ENCODE measurements at places on chromosomes 2 and 18. TPM values are rescaled to one million over a fixed set of nuclear protein-coding genes. Genes with fewer than 3 reads are reported as not detected.

- DNase-seq, result no peak
Measured at GRCh38 chr2:201256082-201256481, 4.3 kb upstream of the CASP8 start.

DNA sequence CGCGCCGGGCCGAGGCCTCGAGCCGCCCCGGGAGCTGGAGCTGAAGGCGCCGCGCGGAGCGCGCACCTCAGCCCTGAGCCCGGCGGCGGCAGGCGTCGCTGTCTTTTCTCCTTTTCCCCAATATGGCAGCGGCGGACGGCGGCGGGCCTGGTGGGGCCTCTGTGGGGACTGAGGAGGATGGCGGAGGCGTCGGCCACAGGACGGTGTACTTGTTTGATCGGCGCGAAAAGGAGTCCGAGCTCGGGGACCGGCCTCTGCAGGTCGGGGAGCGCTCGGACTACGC is 369 bp downstream of the SMCHD1 start:
- no peak for DNase-seq

- DNase-seq, result no peak
Measured at GRCh38 chr2:168136392-168136977, 110.9 kb downstream of the STK39 start.

Gene SERPINB10
- not detected for total RNA-seq

GRCh38 chr2:75102011-75102410 is 97.3 kb downstream of the TACR1 start:
- DNase-seq, result no peak

DNA sequence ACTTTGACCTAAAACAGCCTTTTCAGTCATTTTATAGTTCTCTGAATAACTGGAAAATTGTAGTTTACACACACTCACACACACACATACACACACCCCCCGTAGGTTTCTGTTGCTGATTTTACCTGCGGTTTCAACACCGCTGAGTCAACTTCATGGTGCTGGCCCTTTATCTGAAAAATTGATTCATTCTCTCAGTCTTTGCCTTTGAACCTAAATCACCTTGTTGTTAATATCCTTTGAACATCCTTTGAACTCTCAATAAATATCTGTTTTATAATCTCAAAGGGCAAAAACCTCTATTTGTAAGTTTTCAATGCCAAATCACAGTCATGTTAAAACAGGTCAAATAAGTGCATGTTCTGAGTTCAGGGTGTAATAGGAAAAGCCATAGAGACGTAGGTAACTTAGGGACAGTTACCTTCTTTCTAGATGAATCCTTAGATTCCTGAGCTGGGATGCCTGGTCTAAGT is 109.0 kb upstream of the BZW1 start:
- no peak for DNase-seq

Gene SAG
- total RNA-seq, result not detected

DNA sequence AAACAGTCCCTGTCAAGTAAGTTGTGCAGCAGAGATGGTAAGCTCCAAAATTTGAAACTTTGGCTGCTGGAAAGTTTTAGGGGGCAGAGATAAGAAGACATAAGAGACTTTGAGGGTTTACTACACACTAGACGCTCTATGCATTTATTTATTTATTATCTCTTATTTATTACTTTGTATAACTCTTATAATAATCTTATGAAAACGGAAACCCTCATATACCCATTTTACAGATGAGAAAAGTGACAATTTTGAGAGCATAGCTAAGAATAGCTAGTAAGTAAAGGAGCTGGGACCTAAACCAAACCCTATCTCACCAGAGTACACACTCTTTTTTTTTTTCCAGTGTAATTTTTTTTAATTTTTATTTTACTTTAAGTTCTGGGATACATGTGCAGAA is 112.8 kb upstream of the PKDCC start:
- DNase-seq, result no peak

GRCh38 chr2:8346706-8347430 is 335.0 kb upstream of the ID2 start:
- no peak for DNase-seq

Gene SLC14A1
- total RNA-seq, result 42.7 TPM

Gene GKN1
- 1.9 TPM for total RNA-seq

DNA sequence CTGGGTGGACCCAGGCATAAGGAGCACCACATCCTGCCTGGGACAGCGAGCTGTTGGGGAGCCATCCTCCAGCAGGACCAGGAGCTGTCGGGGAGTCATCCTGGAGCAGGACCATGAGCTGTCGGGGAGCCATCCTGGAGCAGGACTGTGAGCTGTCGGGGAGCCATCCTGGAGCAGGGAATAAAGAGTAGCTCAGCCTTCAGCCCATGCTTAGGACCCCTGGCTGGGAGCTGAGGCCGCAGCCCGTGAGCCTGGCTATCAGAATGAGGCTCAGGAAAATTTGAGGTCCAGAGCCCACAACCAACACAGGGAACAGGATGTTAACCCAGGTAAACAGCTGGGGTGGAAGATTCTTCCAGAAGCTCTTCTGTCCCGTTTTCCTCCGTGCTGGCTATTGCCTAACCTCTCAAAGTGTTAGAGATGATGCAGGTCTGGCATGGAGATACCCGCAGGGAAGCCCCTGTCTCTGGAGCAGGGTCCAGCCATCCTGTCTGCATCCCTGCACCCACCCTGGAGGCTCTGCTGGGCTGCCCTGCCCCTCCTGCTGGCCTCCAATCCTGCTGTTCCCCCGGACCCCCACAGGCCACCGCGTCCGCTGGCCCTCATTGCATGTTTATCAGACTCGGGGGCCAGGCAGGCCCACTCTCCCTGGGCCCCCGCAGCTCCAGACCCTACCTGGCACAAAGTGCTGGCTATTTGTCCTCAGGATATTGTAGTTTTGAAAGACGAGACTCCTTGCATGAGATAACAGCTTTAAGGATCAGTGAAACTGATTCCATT is 243.5 kb upstream of the MYT1L start:
- no peak for DNase-seq

GRCh38 chr2:46963941-46964673 is 48.5 kb upstream of the MCFD2 start:
- no peak for DNase-seq

- DNase-seq, result no peak
Measured at GRCh38 chr18:36322408-36322728, 24.9 kb downstream of the FHOD3 start.

DNA sequence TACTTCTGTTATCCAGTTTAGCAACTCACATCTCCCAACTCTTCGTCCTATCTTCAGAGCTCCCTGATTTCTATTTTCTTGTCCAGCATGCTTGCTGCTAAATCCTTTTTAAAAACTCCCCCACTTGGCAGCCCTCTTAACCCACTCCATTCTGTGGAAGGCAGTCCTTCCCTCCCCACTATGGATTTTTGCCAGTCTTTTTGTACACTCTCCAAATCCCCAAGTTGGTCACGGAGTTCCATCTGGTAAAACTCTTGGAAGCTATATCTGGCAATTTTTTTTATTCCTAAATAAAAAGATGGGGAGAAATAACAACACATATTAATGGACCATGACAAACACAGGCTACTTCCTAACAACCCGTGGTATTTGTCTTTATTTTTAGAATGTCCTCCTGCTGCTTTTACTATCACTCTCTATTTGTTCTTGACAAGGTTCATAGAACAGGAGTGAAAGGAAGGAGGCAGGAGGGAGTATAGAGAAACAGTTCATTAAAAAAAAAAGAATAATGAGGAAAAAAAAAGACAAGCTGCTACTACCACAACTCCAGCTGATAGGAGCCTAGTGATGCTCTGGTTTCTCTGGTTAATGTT is 120.0 kb upstream of the THSD7B start:
- DNase-seq, result no peak

- DNase-seq, result peak; percentile 64
Measured at GRCh38 chr18:50079571-50080295, 115.2 kb downstream of the MYO5B start.

GRCh38 chr2:85733121-85733960 is 20.4 kb upstream of the ATOH8 start:
- no peak for DNase-seq

Gene CNGA3
- total RNA-seq, result not detected

Gene LMAN2L
- total RNA-seq, result 9.5 TPM

DNA sequence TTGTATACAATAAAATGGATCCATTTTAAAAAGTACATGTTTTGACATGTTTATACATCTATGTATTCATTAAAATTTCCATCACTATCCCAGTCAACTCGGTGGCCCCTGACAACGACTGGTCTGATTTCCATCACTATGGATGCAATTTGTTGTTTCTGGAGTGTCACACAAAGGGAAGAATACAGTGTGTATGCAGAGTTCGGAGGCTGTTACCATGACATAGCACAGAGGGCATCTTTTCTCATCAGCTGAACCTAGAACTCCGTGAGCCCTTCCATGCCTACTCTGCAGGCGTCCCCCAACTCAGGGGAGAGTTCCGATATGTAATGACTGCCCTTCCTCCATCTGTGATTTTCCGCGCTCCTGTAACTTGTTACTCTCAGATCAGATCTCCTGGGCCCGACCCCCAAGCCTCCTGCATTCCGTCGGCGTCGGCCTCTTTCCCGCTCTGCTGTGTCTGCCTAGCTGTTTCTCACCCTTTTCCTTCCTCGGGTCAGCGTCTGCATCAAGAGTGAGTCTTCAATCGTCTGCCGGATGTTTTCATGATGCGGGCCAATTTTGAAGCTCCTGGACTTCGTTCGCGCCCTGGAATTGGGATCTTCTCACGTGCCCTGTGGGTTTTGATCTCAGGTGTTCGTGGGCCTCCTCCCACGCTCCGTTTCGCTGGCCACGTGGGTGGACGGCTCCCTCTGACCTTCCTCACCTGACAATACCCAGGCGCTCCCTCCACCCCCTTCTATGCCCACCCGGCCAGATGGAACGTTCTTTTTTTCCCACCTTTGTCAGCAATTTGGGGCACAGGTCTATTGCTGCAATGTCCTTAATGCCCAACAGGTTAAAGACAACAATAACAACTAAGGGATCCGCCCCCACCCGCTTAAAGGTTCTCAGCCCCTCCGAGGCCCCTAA is 161.0 kb downstream of the TWIST2 start:
- no peak for DNase-seq

- no peak for DNase-seq
Measured at GRCh38 chr2:21486445-21486844, 362.7 kb downstream of the TDRD15 start.

Gene ABHD1
- total RNA-seq, result not detected

- DNase-seq, result no peak
Measured at GRCh38 chr2:145021962-145022665, 502.2 kb upstream of the ZEB2 start.

GRCh38 chr2:8432706-8433336 is 249.0 kb upstream of the ID2 start:
- DNase-seq, result no peak

- no peak for DNase-seq
Measured at GRCh38 chr2:47388888-47389287, 14.1 kb upstream of the MSH2 start.

GRCh38 chr2:118832791-118833715 is 14.4 kb downstream of the EN1 start:
- DNase-seq, result no peak

DNA sequence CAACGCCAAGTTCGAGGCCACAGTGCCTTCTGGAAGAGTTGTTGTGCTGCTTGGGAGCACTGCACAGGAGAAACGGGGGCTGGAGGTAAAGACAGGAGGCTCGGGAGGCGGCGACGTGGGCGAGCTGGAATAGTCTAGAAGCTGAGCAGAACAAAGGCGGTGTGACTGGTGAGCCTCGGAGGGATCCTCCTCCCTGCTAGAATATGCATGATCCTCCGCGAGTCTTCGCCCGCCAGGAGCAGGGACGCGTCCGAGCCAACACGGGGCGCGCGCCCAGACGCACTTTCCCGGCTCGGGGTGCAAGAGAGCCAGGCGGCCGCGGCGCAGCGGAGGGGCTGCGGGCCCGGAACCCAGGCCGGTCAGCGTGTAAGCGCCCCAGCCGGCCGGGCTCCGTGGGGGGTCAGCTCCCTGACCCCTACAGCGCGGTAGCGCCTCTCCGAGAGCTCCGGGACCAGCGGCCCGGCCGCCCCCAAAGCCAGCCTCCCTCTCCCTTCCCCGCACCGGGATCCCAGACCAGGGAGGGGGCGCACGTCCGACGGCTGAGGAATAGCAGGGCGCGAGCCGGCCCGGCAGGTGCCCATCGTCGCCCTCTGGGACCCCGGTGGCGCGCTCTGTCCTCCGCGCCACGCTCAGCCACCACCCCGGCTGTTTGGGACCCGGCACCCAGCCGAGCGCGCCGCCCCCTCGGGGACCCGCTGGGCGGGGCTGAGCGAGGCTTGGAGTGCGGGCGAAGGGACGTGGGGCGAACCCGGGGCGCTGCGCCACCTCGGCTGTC is 62.5 kb downstream of the GNAL start:
- DNase-seq, result no peak

DNA sequence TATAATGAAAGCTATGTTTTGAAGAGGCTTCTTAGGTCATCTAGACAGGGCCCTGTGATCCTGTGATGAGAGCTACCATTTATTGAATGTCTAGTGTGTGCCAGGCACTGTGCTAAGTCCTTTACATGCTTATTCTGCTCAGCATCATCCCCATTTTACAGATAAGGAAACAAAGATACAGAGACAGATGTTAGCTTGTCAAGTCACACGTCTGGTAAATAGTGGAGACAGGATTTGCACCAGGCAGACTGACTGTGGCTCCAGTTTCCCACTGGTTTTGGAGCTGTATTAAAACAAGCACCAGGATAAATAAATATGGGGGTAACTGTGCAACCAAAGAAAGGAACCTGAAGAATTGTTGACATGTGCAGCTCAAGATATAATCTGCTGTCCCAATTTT is 19.2 kb upstream of the EML6 start:
- no peak for DNase-seq

- DNase-seq, result no peak
Measured at GRCh38 chr2:28250006-28250405, 142.7 kb upstream of the FOSL2 start.

Gene OTOS
- total RNA-seq, result not detected
